ENCODE measurements at places on chromosomes 6 and 20. TPM values are rescaled to one million over a fixed set of nuclear protein-coding genes. Genes with fewer than 3 reads are reported as not detected.

DNA sequence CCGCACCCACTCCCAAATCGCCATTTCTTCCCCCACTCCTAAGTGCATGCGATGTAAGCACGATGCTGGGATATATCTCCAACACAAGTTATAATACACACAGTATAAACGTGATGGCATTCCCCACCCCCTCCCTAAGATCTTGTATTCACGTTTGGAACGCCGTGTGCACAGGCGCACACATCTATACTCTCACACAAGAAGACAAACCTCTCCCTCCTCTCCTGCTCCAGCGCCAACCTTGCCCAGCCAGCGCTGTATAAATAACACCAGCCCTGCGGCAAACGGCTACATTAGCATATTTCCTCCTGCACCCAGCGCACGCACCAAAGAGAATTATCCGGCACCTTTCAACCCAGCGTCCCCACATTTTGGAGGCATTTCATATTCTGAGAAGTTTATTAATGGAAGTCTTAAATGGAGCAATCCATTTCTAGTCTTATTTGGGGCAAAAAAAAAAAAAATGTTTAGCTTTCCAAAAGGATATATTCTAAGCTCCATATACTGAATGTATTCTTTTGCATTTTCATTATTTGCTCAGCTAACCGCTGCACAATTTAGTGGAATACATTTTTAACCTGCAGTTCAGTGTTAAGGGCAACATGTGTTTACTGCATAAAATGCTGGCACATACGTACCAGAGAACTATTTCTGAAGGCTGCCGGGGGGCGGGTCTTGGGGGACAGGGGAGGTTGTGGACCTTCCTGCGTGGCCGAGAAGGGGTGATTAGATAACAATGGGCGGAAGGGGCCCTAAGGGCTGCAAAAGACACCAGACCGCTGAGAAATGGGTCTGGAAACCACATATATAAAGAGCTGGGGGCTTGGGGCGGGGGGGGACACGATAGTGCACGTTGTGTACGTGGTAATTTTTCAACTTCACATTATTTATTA, 1.1 kb upstream of the SLC22A23 start:
- no peak for DNase-seq

GRCh38 chr20:63344616-63345327, 16.4 kb downstream of the CHRNA4 start:
- peak; percentile 66 for DNase-seq

- no peak for DNase-seq
These were observed 123.8 kb upstream of the ADGRF1 start for GRCh38 chr6:47165918-47166317.

GRCh38 chr20:42027746-42028268, 409.6 kb upstream of the CHD6 start:
- DNase-seq: no peak

- no peak for DNase-seq
These were observed 1.1 kb upstream of the JARID2 start for GRCh38 chr6:15244620-15245360.

GRCh38 chr6:44534291-44534690, 146.8 kb downstream of the CDC5L start:
- no peak for DNase-seq

DNA sequence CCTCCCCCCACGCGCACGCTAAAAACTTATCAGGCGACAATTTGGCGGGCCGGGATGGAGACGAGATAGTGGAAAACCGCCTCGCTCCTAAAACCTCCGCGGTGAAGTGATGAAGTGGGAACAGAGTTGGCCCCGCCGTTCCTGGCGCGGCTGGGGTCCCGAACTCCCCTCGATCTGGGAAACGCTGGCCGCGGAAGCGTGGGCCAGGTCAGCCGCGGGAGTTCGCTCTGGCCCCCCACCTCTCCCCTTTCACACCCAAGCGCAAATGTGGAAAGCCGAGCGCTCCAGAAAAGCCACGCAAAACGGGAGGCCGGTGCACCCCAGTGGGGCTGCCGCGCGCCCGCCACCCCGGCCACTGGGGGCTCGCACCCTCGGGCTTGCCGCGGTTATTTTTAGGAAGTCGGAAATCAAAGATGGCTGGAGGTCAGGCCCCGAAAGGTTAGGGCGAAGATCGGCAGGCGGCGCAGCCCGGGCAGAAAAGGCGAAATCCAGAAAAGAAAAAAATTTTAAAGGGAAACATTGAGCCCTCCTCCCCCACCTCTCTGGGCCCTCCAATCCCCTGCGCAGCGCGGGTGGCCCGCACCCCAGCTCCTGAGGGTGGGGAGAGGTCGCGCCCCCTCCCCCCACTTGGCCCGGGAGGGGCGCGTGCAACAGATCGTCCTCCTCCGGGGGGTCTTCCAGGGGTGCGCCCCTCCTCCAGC, 1.0 kb downstream of the SALL4 start:
- DNase-seq: no peak

TRDN gene
- not detected for polyA plus RNA-seq

Data from left lung (tissue), 14 donors.